ENCODE measurements at places on chromosomes 3 and 15.

DNA sequence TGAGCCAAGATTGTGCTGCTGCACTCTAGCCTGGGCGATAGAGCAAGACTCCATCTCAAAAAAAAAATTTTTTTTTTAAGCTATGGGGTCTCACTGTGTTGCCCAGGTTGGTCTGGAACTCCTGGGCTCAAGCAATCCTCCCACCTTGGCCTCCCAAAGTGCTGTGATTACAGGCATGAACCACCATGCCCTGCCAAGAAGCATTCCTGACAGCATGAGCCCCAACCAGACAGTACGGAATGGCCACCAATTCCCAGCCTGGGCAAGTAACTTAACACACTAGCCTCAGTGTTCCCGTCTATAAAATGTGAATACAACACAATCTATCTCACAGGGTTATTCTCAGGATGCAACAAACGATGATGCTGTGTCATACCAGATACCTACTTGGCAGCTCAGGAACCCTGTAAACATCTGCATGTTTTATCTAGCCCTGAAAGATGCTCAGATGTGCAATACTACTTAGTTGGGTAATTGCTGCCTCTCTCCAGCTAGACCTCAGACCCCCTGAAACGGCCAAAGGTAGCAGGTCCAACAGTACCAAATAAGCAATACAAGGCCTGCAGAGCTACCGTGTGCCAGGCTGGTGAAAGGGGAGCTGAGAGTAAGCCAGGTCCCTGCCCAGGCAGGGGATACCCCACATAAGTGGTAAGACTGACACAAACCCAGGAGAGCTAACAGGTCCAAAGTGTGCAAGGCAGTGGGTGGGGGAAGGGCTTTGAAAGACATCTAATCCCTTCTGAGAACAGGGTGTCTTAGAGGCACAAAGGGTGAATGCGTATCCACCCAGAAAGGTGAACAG is 1.9 kb downstream of the TKT start:
- DNase-seq, result no peak

DNA sequence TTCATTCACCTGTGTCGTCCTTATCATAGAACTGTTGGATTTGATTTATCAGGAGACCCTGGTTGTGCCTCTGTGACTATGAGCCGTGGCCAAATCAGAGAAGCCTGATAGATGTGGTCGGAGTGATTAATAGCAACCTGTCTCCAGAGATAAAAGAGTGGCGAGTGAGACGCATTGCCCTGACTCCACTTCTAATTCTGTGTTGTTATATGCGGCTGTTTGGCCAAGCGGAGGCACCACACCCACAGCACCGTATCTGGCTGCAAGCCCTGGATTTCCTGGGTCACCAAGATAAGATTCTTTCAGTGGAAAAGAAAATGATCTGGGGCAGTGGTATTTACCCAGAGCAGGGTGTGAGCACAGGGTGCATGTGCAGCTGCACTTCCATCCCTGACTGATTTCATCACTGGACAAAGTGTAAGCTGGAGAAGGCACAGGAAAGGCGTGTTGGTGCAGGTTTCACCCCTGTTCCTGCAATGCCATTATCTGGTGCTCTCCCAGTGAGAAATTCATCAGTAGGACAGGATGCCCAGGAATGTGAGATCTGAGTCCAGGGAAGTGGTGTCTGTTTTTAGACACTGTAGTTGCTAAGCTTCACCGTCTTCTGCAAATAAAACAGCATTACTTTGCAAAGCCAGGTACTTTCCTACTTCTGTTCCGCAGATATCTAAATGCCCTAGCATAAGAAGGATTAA is 84.6 kb downstream of the CD47 start:
- no peak for DNase-seq

DNA sequence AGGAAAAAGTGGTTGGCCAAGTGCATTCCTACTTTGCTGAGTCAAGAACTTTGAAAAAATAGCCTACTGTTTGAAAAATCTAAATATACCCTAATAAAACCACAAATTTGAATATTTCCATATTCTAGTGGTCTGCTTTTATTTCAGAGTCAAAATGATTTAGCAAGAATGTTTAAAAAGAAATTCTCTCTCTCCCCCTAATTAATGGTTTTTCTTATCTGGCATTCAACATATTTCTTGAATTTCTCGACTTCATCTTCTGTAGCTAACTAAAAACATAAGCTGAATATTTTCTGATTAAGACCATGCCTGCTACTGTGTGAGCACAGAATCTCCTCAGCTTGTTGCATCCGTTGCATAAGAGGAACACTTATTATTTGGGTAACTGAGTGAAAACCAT is 563.5 kb upstream of the TBL1XR1 start:
- no peak for DNase-seq

DNA sequence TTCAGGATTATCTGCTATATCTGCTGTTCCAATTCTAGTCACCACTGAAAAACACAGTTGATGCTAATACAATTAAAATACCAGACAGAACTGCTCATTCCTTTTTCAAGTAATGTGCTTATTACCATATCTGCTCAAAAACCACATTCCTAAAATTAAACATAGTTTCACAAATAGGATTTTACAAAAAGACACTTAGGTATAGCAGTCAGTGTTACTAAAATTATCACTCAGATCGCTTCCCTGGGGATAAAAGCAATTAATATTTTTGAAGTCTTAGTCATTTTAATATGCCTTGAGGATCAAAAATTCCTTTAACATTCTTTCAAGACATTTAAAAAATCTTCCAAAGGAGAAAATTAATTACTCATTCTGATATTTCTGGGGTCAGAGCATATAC is 71.5 kb downstream of the RAD18 start:
- DNase-seq, result no peak

DNA sequence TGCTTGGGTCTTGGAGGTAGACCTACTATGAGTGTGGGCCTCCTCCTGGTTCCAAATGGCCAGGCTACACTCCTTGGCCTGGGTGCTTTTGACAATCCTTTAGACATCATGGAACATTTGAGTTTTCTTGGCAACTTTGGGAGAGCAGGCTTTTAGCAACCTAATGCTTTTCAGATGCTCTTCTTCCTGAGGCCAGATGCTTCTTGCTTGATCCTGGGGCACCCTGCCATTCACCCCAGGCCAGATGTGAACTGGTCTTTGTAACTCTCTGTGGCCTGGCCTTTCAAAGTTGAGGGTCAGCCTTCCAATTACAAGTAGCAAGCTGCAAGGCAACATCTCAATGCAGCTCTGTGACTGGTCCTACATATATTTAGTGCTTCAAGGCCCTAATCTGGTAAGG is 40.5 kb downstream of the RTP1 start:
- DNase-seq, result no peak

DNA sequence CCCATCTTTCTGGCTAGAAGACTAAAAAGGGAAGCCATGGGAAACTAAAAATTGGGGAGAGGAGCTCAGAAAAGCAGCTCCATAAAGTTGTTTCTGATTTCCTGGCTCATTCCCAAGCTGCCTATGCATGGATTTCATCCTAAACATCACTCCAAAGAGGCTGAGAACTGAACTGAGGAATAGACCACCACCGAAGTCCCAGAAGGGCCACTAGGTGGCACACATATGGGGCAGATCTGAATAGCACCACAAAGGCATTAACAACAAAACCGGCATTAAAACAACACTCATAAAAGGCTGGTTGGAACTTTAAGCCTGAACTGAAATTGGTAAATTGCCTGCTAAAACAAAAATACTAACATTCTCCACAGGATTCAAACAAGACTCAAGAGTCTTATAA is 106.3 kb downstream of the PLD1 start:
- DNase-seq, result no peak

- no peak for DNase-seq
Measured at GRCh38 chr3:177491296-177492032, 294.2 kb upstream of the TBL1XR1 start.

- no peak for DNase-seq
Measured at GRCh38 chr3:112561484-112561733, 353 bp downstream of the ATG3 start.

DNA sequence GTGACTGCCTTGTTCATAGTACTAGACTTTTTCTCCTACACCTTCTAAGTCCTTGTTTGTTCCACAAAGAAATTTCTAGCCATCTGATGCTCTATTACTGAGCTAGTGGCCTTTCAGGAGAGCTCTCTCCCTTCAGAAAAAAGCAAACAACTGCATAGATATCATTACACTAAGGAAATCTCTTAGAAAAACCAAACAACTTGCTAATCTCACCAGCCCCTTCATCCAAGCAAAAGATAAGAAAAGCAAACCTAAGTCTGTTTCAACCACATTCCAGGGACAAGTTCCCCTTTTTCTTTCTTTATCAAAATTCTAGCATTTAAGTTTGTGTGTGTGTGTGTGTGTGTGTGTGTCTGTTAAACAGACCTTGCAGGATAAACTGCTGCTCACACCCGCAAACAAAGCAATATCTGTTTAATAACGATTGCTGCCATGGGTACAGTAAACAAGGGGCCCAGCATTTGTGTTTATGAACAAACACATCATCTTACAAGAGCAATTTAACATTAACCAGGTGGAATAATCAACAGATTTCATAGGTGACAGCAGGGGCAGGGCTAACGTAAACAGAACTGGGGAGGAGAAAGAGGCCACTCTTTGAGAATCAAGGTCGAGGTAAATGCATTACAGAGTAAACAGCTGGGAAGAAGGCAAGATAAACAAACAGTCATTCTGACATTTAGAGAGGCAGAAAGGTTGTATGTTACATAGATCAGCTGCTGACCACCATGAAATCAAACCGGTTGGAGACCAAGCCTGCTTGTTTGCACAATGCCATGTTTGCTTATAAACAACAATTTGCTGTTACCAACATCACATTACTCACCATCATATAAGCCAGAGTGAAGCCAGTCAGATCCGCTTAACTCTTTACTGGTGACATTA is 375.1 kb downstream of the FOXP1 start:
- DNase-seq, result peak; percentile 17

DNA sequence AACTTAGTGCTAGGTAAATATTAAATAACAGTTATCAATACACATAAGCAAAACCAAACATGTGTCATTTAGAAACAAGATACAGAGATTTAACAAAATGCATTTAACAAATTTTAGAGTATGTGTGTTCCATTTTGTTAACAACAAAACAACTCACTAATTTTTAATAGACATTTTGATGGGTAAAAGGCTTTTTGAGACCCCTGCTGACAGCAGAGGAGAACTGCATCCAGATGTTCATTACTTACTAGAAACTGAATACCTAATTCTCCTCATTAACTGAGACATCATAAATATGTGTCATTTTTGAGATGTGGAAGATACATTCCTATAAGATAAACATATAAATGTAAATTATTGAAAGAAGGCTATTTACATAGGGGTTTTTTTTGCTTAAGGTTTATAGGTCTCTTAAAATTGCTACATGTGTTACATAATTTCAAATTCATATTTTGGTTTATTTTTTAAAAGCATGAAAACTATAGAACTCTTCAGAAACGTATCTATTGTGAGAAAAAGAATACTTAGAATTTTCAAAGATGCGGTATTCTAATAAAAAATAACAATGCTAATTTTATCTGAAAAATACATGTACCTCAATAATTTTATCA is 1009.8 kb downstream of the TUSC7 start:
- no peak for DNase-seq

Data from CMK (cell line).